ENCODE measurements at places on chromosomes 3 and 15. TPM values are rescaled to one million over a fixed set of nuclear protein-coding genes. Genes with fewer than 3 reads are reported as not detected.

Gene CLDN16
- total RNA-seq = 0.29 TPM

Gene PARP15
- 4.5 TPM for total RNA-seq

Gene IL5RA
- total RNA-seq = 0.92 TPM

Gene EFHB
- not detected for total RNA-seq

Gene ATG7
- total RNA-seq = 68.8 TPM

Gene DGKG
- total RNA-seq = 0.72 TPM

GRCh38 chr3:17724948-17725347 is 17.5 kb downstream of the TBC1D5 start:
- peaks cover 6% of the 10 kb centered on the region for H3K4me1 ChIP-seq
- no peak for DNase-seq
- no peak overlapping the region for H3K27ac ChIP-seq
- peaks cover 10% of the 10 kb centered on the region for H3K36me3 ChIP-seq

GRCh38 chr15:74382004-74382816 is 14.8 kb upstream of the CYP11A1 start:
- H3K27me3 ChIP-seq = no peaks in the 10 kb centered on the region
- no peak overlapping the region for H3K27ac ChIP-seq

DNA sequence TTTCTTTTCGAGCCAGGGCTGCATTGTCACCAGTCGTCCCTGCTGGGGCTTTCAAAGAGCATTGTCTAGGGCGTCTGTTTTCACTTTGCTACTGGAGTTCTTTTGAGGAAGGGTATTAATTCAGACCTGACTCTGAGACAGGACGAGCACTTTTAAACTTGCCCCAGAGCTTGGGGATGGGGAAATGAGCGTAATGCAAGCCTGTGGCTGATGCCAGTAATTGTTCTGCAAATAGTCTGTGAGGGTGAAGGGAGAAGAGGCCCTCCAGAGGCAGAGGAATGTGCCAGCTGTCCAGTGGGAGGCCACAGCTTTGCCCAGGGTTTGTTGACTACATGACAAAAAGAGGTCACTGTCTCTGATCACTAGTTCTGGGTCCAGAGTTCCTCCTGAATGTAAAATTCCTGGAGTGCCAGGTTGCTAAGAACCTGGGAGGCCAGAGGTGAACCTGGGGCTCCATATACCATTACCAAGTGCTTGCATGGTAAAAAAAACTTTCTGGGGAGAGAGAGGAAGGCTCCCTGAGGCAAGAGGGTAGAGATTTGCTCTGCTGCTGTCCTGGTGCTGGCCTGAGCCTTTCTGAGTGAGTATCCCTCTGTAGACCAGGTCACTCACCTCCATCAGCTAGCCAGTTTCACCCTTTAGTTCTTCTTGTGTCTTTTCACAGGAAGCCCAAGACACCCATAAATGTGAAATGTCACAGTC is 14.8 kb downstream of the EEFSEC start:
- H3K4me3 ChIP-seq = no peak overlapping the region
- no peaks in the 10 kb centered on the region for H3K27me3 ChIP-seq
- no peak for DNase-seq
- H3K4me1 ChIP-seq = no peaks in the 10 kb centered on the region
- no peak overlapping the region for H3K27ac ChIP-seq

DNA sequence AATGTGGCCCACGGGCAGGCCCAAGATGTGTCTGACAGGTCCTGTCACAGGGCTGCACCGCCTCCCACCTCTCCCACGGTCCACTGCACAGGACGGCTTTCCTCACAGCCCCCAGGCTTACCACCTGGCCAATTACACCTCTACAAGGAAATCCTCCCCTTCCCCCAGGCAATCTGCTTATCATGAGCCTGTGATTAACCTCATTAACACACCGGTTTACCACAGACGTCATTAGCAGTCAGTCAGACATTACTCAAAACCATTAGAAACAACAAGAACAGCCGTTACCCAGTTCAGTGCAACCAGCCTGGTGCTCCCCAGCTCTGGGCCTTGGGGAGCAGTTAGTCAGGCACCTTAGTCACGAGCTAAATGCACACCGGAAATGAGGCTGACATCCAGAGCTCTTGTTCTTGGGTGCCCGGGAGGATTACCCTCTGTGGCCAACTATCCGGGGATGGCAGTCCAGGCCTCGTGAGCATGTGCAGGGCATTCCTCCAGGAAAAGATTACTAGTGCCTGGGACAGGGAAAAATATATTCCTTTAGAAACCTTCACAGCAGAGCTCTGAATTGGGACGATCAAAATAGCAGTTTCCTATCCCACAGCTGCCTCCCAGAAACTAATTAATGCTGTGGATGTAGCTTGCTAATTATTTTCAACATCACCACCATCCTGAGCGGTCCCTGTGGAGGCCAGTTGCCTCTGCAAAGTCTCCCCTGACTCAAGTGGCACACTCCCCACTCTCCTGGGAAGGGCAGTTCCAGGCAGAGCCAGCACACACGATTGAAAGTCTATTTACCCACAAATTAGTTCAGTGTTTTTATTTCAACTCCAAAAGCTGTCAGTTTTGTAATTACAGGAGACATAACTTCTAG is 117.4 kb upstream of the ZBED2 start:
- H3K4me1 ChIP-seq = peaks cover 1% of the 10 kb centered on the region
- no peak overlapping the region for H3K4me3 ChIP-seq
- no peaks in the 10 kb centered on the region for H3K27me3 ChIP-seq
- DNase-seq = peak; percentile 34

DNA sequence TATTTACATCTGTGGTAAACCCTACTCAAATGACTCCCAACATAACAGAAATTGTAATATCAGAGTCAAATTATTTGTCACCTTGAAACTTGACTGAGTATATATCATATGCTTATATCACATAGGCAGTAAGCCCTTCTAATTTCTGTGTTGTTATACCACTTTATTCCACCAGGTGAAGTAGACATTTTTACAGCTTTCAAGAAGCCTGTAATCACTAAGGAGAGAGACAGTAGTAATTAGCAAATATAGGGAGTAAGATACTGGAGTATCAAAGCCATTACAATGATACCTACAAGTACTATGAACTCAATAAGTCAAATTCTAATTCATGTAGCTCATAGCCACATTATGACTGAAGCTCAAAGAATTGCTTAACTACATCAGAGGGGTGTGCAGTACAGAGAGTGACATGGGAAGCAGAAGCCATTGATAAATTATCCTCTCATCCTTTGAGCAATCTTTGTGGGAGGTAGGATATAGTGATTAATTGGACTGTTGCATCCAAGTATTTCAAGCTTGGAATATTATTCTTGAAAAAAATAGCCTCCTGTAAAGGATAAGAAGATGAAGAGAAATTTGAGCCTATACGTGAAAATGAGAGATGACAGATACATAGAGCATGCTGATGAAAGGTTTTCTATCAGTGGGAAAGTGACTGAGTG is 1005.9 kb downstream of the ZPLD1 start:
- no peak for DNase-seq
- H3K4me3 ChIP-seq = no peak overlapping the region
- H3K27me3 ChIP-seq = no peaks in the 10 kb centered on the region
- H3K27ac ChIP-seq = no peak overlapping the region

DNA sequence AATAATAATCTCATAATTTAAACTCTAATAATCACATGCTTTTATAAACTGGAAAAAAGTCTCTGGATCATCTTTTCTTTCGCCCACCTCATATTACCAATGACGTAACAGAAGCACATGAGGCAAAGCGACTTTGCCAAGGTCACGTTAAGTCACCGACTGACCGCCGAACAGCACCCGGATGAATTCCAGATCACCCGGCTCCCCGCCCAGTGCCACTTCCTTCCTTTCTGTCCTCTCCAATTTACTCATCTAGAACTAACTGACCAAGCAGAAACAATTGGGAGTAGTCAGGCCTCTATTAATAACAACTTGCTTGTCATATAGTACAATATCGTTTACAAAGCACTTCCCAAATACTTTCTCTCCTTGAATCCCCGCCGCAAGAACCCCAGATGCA is 21.1 kb downstream of the FGF12 start:
- no peak for DNase-seq
- no peaks in the 10 kb centered on the region for H3K36me3 ChIP-seq
- H3K4me3 ChIP-seq = no peak overlapping the region

DNA sequence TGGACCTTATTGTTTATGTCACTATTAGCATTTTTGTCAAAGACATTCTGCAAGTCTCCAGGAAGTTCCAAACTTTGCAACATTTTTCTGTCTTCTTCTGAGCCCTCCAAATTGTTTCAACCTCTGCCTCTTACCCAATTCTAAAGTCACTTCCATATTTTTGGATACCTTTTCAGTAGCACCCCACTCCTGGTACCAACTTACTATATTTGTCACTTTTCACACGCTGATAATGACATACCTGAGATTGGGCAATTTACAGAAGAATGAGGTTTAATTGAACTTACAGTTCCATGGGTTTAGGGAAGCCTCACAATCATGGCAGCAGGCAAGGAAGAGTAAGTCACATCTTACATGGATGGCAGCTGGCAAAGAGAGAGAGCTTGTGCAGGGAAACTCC is 1206.5 kb upstream of the EPHA6 start:
- no peaks in the 10 kb centered on the region for H3K4me1 ChIP-seq
- H3K36me3 ChIP-seq = no peaks in the 10 kb centered on the region
- H3K27me3 ChIP-seq = no peaks in the 10 kb centered on the region
- no peak overlapping the region for H3K27ac ChIP-seq
- H3K4me3 ChIP-seq = no peak overlapping the region

DNA sequence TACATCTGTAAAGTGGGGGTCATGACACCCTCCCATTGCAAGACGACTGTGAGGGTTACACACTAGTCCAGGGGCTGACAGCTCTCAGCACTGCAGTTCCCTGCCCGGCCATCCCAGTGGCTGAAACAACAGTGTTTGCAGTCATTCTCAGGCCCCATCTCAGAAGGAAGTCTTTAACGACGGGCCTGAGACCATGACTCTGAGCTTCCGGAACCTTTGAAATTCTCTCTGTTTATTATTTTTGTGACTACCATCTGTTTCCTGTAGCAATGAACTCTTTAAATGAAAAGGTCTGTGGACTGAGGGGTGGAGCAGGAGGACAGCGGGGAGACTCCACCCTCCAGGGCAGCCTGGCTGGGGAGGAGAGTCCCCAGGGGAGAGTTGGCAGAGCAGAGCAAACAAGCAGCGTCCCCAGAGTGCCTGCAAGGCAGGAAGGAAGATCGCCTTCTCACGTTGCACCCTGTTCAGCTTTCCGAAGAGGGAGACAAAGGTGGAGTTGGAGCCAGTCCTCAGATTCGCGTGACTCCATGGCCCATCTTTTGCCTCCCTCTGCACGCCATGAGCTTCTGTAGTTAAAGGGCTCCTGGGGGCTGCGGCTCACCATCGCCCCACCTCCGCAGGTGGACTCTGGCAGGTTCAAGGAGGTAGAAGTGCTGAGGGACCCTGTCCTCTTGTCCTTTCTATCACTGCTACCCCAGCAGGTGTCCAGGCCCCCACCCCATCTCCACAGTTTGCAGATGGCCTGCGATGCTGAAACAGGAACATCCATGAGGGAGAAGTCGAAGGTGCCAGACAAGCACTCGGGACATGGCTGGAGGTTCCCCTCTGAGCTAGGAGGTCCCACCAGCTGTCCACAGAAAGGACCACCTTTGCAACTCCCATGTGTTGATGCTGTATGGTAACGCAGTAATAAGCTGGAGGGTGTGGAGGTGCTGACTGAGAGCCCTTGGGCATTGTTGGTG is 525.8 kb upstream of the PROK2 start:
- no peaks in the 10 kb centered on the region for H3K36me3 ChIP-seq
- H3K27ac ChIP-seq = peak overlapping the region; percentile 28
- peak; percentile 79 for DNase-seq
- H3K27me3 ChIP-seq = no peaks in the 10 kb centered on the region
- no peaks in the 10 kb centered on the region for H3K4me1 ChIP-seq

DNA sequence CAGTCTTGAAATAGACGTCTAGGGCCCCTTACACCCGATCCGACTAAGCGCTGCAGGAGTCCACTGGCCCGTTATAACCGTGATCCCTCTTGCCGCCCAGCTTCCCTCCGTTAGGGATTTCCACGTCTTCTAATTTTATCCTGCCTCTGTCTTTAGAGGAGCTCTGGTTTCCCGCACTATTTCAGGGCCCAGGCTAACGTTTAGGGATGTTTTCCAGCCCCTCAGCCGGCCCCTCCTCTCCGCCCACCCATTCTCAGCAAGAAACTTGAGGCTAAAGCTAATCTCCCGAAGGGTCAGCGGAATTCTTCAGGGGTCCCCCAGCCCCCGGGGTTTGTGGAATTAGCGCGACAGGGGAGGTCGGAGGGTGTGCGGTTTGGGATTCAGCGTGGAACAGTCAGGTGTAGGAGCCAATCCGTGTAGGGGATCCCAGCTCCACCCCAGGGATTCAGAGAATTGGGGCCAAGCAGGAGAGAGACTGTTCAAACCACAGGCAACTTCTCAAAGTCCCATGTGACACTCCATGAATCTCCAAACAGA is 1.6 kb downstream of the PTX3 start:
- DNase-seq = peak; percentile 63
- H3K4me3 ChIP-seq = peak overlapping the region; percentile 61
- no peaks in the 10 kb centered on the region for H3K27me3 ChIP-seq
- H3K27ac ChIP-seq = peak overlapping the region; percentile 63
- no peaks in the 10 kb centered on the region for H3K36me3 ChIP-seq
- H3K4me1 ChIP-seq = peaks cover 34% of the 10 kb centered on the region

DNA sequence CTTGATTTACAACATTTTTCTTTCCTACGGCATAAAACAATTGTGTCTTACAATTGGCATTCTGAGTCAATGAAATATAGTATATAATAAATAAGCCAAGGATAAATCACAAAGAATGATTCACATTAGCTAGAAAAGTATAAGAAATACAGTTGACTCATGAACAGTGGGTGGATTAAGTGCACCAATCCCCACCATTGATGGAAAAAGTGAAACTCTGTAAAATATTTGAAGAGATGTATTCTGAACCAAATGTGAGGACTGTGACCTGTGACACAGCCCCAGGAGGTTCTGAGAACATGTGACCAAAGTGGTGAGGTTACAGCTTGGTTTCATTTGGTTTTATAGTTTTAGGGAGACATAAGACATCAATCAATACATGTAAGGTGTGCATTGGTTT is 227.5 kb downstream of the ALCAM start:
- H3K27ac ChIP-seq = no peak overlapping the region
- H3K36me3 ChIP-seq = no peaks in the 10 kb centered on the region
- no peak for DNase-seq
- no peaks in the 10 kb centered on the region for H3K4me1 ChIP-seq

- peaks cover 19% of the 10 kb centered on the region for H3K4me1 ChIP-seq
- no peaks in the 10 kb centered on the region for H3K27me3 ChIP-seq
- no peaks in the 10 kb centered on the region for H3K36me3 ChIP-seq
- DNase-seq = no peak
Observed at GRCh38 chr3:48112813-48113212, 75.4 kb downstream of the CDC25A start.
